Activated B cell treated with CpG ODN at 0.5 μM for 24 hours (primary cell): ENCODE measurements at places on chromosomes 6 and 20. TPM values are rescaled to one million over a fixed set of nuclear protein-coding genes. Genes with fewer than 3 reads are reported as not detected.

GRCh38 chr20:13264907-13265306 lies 43.8 kb downstream of the ISM1 start:
- DNase-seq = no peak

DNA sequence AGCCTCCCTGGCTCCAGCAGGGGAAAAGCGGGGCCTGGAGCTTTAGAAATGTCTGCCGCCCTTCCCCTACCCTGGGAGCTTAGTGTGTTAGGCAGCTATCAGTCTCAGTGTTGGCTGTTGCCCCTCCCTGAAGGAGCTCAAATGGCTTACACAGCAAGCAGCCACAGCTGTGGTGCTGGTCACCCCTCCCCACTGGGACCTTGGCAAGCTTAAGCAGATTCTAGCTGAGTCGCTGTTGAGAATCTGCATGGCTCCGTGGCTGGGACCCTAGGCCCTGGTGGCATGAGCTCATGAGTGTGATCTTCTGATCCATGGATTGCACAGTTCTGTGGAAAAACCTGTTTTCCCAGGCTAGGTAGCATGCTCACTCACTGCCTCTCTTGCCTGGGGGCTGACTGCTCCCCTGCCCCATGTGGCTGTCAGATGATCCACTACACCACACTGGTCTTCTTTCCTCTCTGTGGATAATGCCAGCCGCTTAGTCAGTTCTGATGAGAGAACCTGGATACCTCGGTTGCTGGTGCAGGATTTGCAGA lies 714.0 kb downstream of the MAFB start:
- DNase-seq = no peak

- no peak for DNase-seq
Measured at GRCh38 chr6:145502416-145502815, 232.9 kb downstream of the EPM2A start.

GRCh38 chr6:135932651-135933050 lies 81.2 kb downstream of the PDE7B start:
- DNase-seq = no peak

- DNase-seq = no peak
Measured at GRCh38 chr6:156662025-156662445, 115.1 kb upstream of the ARID1B start.

GRCh38 chr20:62052842-62053464 lies 12.7 kb downstream of the TAF4 start:
- DNase-seq = no peak

Gene RBCK1
- total RNA-seq = 92.7 and 100 TPM in 2 replicates

Gene FOXS1
- total RNA-seq = not detected in 2 replicates

Gene ZSCAN16
- 10.6 and 12.6 TPM in 2 replicates for total RNA-seq
